ENCODE measurements at places on chromosomes 12 and 14.

- H3K4me1 ChIP-seq: no peaks in the 10 kb centered on the region
- peaks cover 10% of the 10 kb centered on the region for H3K27me3 ChIP-seq
- no peak overlapping the region for H3K4me3 ChIP-seq
- H3K27ac ChIP-seq: no peak overlapping the region
- no peaks in the 10 kb centered on the region for H3K36me3 ChIP-seq
- no peak for DNase-seq
Measured at GRCh38 chr14:24908592-24909236, 141.2 kb downstream of the STXBP6 start.

DNA sequence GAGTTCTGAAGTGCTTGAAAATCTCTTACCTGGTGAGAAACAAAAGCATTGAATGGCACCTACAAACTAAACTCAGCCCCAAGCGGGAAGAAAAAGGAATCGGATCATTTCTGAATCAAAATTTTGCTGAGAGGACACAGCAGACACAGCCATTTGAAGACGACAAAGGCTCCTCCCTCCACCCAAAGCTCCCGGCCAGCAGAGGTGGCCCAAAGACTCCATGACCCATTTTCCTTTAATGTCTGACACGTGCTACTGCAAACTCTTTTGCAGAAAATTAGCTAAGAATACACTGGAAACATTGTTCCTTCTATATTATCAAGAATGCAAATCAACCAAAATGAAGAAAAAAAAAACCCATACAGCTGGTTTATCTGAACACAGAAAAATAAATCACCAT lies 85.9 kb upstream of the FOXN3 start:
- peaks cover 8% of the 10 kb centered on the region for H3K36me3 ChIP-seq
- H3K27me3 ChIP-seq: no peaks in the 10 kb centered on the region
- no peak overlapping the region for H3K4me3 ChIP-seq
- peaks cover 8% of the 10 kb centered on the region for H3K4me1 ChIP-seq
- no peak for DNase-seq

GRCh38 chr12:113346353-113346752 lies 11.4 kb upstream of the SLC8B1 start:
- no peaks in the 10 kb centered on the region for H3K36me3 ChIP-seq
- H3K27me3 ChIP-seq: no peaks in the 10 kb centered on the region
- H3K27ac ChIP-seq: no peak overlapping the region
- H3K4me1 ChIP-seq: no peaks in the 10 kb centered on the region

DNA sequence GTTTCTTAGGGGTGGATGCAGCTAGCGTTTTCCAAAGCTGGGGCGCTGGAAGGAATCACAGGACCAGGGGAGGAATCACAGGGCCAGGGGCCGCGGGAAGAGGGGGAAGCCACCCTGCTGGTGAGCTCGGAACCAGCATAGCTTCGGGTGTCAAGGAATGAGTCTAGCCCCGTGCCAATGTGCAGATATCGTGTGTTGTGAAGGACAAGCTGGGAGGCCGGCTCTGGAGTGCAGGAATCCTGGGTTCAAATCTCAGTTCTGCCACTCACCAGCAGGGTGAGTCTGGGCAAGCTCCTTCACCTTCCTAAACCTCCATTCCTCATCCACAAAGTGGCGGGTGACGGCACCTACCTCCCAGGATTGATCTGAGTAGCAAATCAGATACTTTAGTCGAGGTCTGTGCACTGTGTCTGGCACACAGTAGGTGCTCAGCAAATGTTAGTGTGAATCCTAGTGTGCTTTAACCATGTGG lies 53.6 kb upstream of the RIN3 start:
- DNase-seq: no peak
- no peaks in the 10 kb centered on the region for H3K27me3 ChIP-seq
- no peaks in the 10 kb centered on the region for H3K36me3 ChIP-seq
- H3K4me1 ChIP-seq: no peaks in the 10 kb centered on the region
- H3K4me3 ChIP-seq: no peak overlapping the region
- no peak overlapping the region for H3K27ac ChIP-seq

GRCh38 chr12:20822415-20822814 lies 11.9 kb downstream of the SLCO1B3 start:
- no peaks in the 10 kb centered on the region for H3K27me3 ChIP-seq
- no peaks in the 10 kb centered on the region for H3K36me3 ChIP-seq
- no peak overlapping the region for H3K27ac ChIP-seq
- DNase-seq: no peak

DNA sequence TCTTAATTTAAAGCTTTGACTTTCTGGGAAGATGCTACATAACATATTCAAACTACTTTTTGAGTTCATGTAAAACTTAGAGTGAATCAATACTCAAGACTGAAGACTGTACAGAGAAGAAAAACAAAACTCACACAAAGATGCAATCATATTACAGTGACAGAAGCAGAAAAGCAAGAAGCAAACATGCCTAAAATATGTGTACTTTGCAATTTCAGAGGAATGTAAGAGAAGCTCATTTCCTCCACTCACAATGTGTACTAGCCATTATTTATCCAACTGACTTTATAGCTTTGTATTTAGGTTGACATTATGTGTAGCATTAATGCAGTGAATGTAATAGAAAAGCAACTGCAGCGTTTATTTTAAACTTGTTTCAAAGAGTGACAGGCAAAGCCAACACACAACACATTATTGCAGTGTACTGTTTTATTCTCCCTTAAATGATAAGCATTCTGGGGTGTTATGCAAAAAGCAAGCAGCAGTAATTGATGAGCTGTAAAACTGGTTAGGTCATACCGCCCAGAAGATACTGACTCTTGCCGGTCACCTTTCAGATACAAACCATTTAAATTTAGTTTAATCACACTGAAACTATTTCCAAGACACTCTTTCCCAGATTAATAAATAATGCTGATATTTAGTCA lies 88.2 kb upstream of the PAWR start:
- H3K27ac ChIP-seq: no peak overlapping the region
- H3K4me3 ChIP-seq: no peak overlapping the region
- H3K36me3 ChIP-seq: peaks cover 48% of the 10 kb centered on the region
- no peaks in the 10 kb centered on the region for H3K27me3 ChIP-seq

GRCh38 chr12:52783563-52784316 lies 6.6 kb upstream of the KRT76 start:
- no peak for DNase-seq
- no peak overlapping the region for H3K4me3 ChIP-seq
- H3K27ac ChIP-seq: no peak overlapping the region
- no peaks in the 10 kb centered on the region for H3K4me1 ChIP-seq
- H3K36me3 ChIP-seq: no peaks in the 10 kb centered on the region

- DNase-seq: no peak
- H3K27me3 ChIP-seq: no peaks in the 10 kb centered on the region
- H3K36me3 ChIP-seq: peaks cover 29% of the 10 kb centered on the region
- H3K4me1 ChIP-seq: peaks cover 37% of the 10 kb centered on the region
Measured at GRCh38 chr14:33940561-33941011, 10.3 kb downstream of the EGLN3 start.

- no peak for DNase-seq
- H3K4me1 ChIP-seq: peaks cover 4% of the 10 kb centered on the region
- no peaks in the 10 kb centered on the region for H3K27me3 ChIP-seq
Measured at GRCh38 chr14:55328317-55328716, 57.1 kb downstream of the FBXO34 start.

- H3K4me1 ChIP-seq: peaks cover 33% of the 10 kb centered on the region
- peaks cover 21% of the 10 kb centered on the region for H3K36me3 ChIP-seq
- H3K27me3 ChIP-seq: no peaks in the 10 kb centered on the region
- peak overlapping the region; percentile 72 for H3K4me3 ChIP-seq
- DNase-seq: peak; percentile 24
- peak overlapping the region; percentile 97 for H3K27ac ChIP-seq
Measured at GRCh38 chr12:51048661-51049251, 629 bp downstream of the LETMD1 start.

DNA sequence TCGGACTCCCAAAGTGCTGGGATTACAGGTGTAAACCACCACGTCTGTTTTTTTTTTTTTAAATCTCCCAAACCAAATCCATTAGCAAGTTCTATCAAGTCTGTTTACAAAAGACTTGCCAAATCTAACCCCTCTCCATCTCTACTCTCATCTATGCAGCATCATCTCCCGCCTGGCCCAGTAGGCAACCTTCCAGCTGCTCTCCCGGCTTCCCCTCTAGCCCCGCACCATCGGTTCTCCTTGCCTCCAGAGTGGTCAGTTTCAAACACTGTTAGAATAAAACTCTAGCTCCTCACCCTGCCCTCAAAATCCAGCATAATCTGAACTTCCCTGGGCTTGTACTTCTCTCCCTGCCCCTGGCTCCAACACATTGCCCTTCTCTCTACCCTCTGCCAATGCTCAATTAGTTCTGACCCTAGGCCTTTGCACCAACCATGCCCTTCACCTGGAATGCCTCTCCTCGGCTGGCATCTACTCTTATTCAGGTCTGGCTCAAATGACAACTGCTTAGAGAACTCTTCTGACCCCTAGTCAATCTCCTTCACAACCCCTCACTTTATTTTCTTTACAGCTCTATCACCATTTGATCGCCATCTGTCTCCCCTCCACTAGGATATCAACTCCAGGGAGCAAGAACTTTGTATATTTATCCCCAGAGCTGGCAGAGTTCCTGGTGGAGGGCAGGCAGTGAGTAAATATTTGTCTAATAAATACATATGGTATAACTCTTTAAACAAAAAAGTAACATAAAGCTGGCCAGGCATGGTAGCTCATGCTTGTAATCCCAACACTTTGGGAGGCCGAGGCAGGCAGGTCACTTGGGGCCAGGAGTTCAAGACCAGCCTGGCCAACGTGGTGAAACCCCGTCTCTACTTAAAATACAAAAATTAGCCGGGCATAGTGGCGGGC lies 4.9 kb downstream of the WSB2 start:
- no peak overlapping the region for H3K4me3 ChIP-seq
- H3K27me3 ChIP-seq: no peaks in the 10 kb centered on the region
- DNase-seq: no peak
- peaks cover 19% of the 10 kb centered on the region for H3K4me1 ChIP-seq
- H3K27ac ChIP-seq: no peak overlapping the region
- H3K36me3 ChIP-seq: peaks cover 13% of the 10 kb centered on the region

DNA sequence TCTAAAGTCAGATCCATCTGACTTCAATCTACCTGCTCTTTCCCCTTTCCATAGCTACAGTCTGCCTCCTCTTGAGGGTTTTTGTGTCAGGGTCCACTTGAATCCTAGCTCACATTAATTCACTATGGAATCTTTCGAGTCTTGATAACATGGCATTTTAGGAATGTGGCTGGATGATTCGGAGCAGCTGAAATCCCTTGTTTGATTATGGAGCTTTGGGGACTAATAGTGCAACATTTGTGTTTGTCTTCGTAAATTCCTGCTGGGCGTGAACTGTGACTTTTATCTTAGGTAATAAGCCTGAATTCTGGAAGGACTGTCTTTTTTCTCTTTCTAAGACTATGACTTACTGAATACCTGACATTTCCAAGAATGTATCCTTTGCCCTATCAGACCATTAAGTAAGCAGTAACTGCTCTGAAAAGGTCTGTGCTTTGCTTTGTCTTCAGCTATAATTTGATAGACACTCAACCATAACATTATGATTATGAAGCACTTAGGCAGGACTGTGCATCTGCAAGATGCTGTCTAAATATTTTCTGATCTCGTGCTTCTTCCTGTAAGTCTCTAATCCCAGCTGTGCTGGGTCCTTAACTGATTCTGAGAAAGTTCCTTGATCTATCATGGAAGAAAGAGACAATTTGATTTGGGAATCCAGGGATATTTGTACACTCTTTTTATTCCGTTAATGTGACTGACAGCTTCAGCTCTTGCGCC lies 19.0 kb upstream of the PELI2 start:
- no peak overlapping the region for H3K4me3 ChIP-seq
- H3K36me3 ChIP-seq: no peaks in the 10 kb centered on the region
- no peaks in the 10 kb centered on the region for H3K4me1 ChIP-seq

- H3K4me3 ChIP-seq: no peak overlapping the region
- H3K4me1 ChIP-seq: peaks cover 44% of the 10 kb centered on the region
- H3K27me3 ChIP-seq: no peaks in the 10 kb centered on the region
- H3K36me3 ChIP-seq: peaks cover 13% of the 10 kb centered on the region
Measured at GRCh38 chr14:22449600-22449905, 139.5 kb downstream of the DAD1 start.

DNA sequence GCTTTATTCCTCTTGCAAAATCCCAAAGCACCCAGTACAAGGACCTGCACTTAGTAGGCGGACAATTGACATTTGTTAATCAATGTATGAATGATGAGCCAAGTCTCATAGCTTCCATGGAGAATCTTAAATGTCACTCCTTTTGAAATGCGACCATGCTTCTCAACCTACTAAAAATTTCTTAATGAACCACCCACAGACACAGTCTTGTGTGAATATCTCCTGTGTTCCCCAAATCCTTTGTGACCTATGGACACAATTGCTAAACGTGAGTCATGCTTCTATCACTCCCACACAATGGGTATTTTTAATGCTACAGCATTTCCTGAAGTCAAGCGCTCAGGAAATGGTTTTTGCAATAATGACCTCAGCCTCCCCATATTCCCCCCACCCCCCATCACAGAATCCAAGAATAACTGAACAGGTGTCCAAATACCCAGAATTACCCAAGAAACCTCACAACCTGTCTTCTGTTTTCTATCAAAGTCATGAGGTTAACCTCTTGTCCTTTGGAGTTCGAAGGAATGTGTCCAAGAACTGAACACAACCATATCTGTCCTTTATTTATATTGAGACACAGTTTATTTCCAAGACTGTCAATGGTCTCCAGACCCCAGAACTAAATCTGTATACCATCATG lies 163.6 kb upstream of the PLEKHG7 start:
- DNase-seq: peak; percentile 81
- no peak overlapping the region for H3K4me3 ChIP-seq
- no peaks in the 10 kb centered on the region for H3K36me3 ChIP-seq
- H3K27ac ChIP-seq: peak overlapping the region; percentile 72

GRCh38 chr12:116861320-116861719 lies 19.9 kb downstream of the HRK start:
- peak; percentile 79 for DNase-seq
- H3K27me3 ChIP-seq: no peaks in the 10 kb centered on the region
- H3K27ac ChIP-seq: no peak overlapping the region
- no peaks in the 10 kb centered on the region for H3K36me3 ChIP-seq

DNA sequence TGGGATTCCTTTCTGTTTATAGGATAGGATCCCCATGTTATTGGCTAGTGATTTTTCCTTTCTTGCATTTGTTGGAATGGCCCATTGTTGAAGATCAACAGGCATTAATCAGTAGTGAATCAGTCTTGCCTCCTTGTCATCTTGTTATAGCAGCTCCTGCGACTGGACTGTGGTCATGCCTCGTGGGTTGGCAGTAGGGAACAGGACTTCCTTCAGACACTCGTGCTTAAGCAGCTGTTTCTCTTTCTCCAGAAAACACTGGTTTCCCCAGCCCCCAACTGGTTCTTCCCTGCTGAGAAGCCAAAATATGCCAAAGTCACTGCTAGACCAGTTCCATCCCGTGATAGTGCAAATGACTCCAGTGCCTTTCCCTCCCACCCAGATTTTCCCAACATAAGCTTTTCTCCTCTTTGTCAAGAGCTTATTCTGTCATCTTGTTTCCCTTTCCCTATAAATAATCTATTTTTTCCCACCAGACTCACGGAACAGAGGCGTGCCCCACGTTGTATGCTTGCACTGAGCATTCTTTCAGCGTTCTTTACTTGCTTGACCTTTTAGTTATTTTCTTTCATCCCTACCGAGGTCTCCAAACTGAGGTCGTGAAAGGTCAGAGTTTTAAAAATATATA lies 83.5 kb downstream of the SAMD4A start:
- H3K4me1 ChIP-seq: no peaks in the 10 kb centered on the region
- no peaks in the 10 kb centered on the region for H3K36me3 ChIP-seq
- no peak overlapping the region for H3K4me3 ChIP-seq
- peaks cover 46% of the 10 kb centered on the region for H3K27me3 ChIP-seq
- no peak overlapping the region for H3K27ac ChIP-seq

GRCh38 chr14:59229653-59230406 lies 41.4 kb downstream of the DAAM1 start:
- H3K27me3 ChIP-seq: no peaks in the 10 kb centered on the region
- no peaks in the 10 kb centered on the region for H3K4me1 ChIP-seq
- no peaks in the 10 kb centered on the region for H3K36me3 ChIP-seq
- no peak for DNase-seq
- no peak overlapping the region for H3K4me3 ChIP-seq
- no peak overlapping the region for H3K27ac ChIP-seq

Data from DND-41 (cell line).